ENCODE measurements at places on chromosomes 12 and 14. TPM values are rescaled to one million over a fixed set of nuclear protein-coding genes. Genes with fewer than 3 reads are reported as not detected.
A peak's percentile ranks its signal among the peaks of the same experiment; 100 is the strongest.

Gene ZDHHC22
- not detected for total RNA-seq

DNA sequence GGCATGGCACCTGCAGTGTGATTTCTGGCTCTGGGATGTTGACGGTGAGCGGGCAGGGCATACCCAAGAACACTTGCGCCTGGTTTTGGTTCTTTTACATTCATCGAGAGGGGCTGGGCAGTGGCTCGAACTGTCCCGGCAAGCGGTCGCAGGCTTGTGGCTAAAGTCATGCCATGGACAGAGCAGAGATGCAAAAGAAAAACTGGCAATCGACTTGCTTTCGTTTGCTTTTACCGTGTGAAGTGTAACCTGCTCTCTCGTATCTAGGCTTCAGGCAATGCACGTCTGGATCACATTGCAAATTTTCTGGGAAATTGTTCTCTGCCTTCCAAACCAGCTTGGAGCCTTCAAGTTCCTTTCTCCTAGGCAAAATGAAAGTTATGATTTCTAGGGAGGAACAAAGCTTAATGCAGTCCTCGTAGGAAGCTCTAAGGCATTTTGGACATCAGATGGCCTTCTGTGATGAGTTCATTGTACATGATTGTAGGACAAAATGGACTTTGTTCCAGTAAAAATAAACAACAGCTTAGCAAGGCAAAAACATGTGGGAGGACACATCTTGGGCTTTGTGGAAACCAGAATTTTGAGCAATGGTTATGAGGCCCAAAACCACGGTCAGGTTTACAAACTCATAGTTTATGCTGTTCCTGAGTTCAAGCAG lies 18.3 kb downstream of the ADGRD1 start:
- no peak for DNase-seq

DNA sequence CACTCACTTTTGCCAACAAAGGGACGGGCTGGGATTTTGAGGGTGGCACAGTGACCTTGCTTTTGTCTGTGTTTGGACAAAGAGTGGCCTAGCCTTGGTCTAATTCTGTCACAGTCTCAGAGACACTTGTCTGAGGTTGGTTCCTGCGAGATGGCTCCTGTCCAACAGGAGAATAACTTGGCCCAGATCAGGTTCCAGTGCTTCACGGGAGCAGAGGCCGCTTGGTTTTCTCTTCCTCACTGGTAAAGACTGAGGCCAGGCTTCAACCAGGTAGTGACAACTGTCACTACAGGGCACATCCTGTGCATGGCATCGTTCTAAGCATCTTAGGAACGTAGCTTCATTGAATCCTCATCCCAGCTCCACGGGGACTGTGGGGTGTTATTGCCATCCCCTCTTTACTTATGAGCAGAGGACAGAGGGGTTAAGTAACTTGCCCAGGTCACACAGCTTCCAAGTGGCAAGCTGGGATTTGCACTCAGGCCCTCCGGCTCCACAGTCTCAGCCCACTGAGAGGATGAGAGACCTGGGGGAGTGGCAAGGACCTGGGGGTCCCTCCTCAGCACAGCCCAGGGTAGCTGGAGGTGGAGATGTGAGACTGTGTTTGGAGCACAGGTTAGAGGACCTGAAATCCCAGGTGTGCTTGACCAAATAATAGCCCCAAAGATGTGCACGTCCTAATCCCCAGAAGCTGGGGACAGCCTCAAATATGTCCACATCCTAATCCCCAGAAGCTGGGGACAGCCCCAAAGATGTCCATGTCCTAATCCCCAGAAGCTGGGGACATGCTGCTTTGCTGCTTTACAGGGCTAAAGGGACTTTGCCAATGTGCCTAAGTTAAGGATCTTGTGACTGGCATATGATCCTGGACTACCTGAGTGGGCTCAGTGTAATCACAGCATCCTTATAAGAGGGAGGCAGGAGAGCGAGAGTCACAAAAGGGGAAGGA lies 179.2 kb upstream of the RTL1 start:
- DNase-seq: peak; percentile 81

DNA sequence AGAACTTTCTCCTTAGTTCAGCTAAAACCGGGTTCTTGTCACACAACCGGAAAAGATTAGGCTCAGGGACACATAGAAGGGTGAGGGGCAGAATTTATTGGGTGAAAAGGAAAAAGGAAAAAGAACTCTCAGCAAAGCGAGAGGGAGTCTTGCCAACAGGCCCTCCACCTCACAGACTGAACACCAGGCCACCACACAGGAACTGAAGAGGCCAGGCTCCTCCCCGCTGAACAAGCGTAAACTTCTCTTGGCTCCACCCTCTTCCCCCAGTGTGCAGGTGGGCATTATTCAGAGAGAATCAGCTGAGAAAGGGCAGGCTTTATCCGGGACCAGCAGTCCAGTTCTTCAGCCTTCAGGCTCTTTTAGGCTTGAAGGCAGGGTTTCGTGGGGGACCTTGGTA lies 125.6 kb upstream of the FGD4 start:
- no peak for DNase-seq

Gene C12orf42
- not detected for total RNA-seq

- no peak for DNase-seq
Measured at GRCh38 chr12:28129031-28129430, 61.2 kb upstream of the CCDC91 start.

DNA sequence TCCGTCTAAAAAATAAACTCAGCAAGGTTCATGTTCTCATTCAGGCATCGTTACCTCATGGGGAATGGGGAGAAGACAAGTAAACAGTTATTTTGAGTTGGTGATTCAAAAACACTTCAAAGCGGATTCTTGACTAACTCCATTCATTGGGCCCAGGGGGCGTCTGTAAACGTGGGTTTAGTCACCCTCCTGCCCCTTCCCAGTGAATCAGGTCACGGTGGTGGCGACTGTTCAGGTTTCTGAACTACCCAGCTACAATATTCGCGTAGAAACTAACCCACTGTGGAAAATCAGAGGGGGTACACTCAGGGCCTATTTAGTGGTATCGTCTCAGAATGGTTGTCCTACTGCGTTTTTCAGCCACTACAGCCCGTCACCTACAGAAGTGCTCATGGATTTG lies 15.2 kb downstream of the OR6S1 start:
- DNase-seq: no peak

DNA sequence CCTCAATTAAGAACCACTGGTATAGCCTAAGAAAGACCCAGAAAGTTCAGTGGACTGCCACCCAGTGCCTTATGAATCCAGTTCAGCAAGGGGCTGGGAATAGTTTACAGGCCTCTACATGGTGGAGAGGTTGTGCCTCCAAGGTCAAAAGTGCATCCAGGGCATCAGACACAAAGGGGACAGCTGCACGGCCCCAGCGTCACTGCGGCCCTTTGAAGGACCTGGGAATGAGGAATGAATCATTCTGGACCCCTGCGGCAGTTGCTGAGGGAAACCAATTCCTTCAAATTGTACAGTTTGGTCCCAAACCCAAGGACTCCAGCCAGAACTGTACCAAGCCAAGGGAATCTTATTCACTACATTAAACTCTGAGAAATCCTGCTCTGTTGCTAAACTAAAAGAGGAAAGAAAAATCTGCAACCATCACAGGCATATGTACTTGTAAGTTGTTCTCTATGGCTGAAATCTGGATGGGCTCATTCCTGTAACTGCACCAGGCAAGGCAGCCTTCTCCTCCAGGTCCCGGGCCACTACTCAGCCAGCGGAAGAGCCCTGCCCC lies 10.9 kb upstream of the NGB start:
- no peak for DNase-seq

Gene PRPH
- total RNA-seq: 9.9 TPM

DNA sequence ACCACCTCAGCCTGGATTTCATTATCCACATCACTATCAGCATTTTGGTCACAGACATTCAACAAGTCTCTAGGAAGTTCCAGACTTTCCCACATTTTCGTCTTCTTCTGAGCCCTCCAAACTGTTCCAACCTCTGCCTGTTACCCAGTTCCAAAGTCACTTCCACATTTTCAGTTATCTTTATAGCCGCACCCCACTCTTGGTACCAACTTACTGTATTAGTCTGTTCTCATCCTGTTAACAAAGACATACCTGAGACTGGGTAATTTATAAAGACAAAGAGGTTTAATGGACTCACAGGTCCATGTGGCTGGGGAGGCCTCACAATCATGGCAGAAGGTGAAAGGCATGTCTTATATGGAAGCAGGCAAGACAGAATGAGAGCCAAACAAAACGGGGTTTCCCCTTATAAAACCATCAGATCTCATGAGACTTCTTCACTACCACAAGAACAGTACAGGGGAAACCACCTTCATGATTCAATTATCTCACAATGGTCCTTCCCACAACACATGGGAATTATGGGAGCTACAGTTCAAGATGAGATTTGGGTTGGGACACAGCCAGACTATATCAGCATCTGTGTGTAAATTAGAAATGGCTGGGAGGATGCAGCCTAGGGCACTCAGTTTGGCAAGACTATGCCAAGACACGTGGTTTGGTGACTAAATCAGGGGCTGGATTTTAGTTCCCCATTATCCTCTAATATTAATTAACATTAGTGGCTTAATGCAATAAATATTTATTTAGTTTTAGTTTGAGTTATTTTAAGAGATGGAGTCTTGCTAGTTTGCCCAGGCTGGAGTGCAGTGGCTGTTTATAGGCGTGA lies 16.2 kb upstream of the FUT8 start:
- peak; percentile 24 for DNase-seq

DNA sequence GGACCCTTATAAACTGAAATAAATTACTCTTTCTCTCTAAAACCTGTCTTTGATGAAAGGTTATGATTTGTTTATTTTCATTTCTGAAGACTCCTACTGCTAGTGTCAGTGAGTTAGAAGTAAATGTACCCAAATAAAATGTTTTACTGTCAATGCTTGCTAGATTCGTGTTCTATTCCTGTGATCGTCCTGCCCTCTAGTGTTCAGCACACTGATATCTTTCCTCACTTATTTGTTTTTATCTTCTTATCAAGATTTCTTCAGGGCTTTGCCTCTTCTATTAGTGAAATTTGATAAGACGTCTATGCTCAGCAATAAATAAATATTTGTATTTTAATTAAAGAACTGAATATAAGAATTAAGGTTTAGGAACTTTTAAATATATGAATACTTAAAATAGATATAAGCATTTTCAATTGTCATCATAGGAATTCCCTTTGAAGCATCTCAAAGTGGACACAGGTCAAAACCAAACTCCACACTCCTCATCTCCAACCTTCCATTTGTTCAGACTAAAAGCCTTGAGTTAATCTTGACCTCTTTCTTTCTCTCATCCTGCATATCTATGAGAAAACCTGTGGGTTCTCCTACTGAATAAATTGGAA lies 75.8 kb downstream of the C12orf50 start:
- no peak for DNase-seq

DNA sequence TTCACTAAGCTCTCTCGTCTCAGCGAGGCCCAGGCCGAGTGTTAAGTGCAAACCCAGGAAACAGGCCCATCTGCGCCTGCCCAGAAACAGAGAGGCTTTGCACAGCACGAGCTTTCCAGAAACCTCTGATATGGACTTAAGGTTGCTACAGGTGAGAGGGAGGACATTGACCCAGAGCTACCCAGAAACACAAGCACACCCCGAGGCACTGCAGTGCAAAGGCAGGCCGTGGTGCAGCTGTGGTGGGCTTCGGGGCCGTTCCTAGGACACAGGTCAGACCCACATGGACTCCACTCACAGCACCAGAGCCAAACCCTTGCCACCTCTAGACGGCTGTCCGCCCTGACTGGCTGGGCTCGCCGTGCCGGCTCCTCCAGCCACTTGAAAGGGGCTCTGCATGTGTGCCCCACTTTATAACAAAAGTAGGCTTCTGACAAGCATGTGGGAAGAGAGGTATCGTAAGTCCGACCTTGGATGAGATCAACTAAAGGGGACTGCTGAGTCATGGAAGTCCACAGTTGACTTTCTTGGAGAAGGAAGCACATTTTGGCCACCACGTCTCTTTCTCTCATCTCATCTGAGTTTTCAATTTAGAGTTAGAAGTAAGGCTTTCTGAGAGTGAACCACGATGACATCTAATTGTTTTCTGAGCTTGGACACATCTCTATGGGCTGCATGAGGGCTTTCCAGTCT lies 38.2 kb downstream of the CACNA2D4 start:
- peak; percentile 66 for DNase-seq

Gene OLR1
- not detected for total RNA-seq

GRCh38 chr14:68380329-68380741 lies 412.5 kb downstream of the ZFP36L1 start:
- no peak for DNase-seq

Gene FBLN5
- total RNA-seq: 161 TPM

DNA sequence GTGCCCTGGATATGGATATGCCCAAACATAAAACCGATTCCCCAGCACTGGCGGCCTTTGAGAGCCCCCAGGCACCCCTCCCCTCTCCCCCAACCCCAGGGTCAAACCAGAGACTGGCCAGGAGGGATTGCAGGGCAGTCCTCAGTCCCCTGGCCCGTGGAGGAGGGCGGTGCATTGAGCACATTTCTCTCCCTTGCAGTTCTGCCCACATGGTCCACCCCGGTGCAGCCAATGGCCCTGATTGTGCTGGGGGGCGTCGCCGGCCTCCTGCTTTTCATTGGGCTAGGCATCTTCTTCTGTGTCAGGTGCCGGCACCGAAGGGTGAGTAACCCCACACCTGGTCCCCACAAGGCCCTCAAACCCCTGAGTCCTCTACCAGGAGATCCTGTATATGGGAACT lies 3.4 kb upstream of the GPR162 start:
- no peak for DNase-seq

Gene PRKD1
- 12.8 TPM for total RNA-seq

GRCh38 chr14:24297190-24297964 lies 2.2 kb downstream of the DHRS1 start:
- DNase-seq: no peak

- no peak for DNase-seq
Measured at GRCh38 chr14:56331592-56332216, 213.5 kb downstream of the PELI2 start.

Gene ASPG
- 0.33 TPM for total RNA-seq

Gene MYO1H
- not detected for total RNA-seq

GRCh38 chr12:10160617-10161385 lies 11.1 kb downstream of the OLR1 start:
- DNase-seq: no peak

GRCh38 chr12:111168009-111168900 lies 200.6 kb downstream of the PHETA1 start:
- no peak for DNase-seq

- DNase-seq: no peak
Measured at GRCh38 chr14:50854521-50854920, 17.3 kb upstream of the ABHD12B start.

GRCh38 chr12:14885718-14886221 lies at the start of gene MGP:
TSS of gene MGP (minus strand) at chr12:14885854. CDS start at chr12:14885791, 63 bp downstream.
- peak; percentile 94 for DNase-seq

DNA sequence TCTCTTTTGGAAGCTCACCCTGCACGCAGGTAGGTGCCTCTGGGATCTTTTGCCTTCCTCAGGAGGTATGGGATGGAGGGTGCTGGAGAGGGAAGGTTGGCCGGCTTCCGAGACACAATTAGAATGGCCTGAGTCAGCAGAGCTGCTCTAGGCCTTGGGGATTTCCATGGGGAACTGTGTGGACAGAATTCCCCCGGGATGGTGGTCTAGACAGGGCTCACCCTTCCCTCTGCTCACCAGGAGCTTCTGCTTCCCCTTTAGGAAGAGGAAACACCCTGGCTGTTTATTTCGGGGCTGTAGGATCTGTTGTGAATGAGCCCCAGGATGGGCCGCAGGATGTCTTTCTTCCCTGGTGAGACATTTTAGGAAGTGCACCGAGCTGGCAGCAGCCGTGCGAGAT lies 43.7 kb upstream of the TMED10 start:
- DNase-seq: no peak
